ENCODE measurements at places on chromosomes 13 and 19.

DNA sequence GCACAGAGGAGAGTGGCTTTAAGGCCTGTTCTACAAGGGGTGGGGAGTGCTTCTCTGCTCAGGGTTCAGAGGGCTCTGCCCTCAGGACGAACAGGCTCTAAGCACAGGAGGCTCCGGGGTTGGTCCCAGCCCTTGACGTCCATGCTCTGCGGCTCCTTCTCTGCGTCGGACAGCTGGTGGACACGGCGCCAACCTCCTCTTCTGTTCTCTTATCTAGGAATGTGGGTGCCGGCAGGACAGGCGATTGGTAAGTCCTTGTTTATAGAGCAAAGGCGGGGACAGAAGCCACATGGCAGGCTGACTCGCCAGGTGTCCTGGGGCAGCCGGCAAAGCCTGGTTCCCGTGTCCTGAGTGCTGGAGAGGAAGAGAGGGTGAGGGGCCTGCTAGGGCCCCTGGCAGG lies 8.4 kb upstream of the RPS15 start:
- no peak for DNase-seq

GRCh38 chr19:11479090-11479897 lies 1.6 kb downstream of the ELAVL3 start:
- DNase-seq = no peak

DNA sequence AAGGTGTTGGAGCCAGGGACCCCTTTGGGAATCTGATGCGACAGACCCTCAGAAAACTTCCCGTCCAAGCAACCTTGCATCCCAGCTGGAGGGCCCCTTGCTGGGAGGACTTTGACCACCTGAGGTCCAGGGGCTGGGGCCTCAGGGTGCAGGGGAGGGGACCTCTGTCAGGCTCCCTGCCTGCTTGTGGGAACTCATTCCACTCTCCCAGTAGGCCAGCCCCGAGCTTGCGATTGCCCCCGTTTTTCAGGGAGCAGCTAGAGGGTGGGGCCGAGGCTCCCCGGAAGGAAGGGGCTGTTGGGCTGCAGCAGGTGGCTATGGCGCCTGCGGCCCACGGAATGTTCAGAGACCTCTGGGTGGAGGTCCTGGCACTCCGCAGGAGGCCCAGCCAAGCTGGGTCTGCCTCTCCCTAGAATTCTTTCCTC lies 2.8 kb downstream of the GNA11 start:
- DNase-seq = no peak

GRCh38 chr19:42241279-42241678 lies 1.1 kb downstream of the GSK3A start:
- DNase-seq = no peak

DNA sequence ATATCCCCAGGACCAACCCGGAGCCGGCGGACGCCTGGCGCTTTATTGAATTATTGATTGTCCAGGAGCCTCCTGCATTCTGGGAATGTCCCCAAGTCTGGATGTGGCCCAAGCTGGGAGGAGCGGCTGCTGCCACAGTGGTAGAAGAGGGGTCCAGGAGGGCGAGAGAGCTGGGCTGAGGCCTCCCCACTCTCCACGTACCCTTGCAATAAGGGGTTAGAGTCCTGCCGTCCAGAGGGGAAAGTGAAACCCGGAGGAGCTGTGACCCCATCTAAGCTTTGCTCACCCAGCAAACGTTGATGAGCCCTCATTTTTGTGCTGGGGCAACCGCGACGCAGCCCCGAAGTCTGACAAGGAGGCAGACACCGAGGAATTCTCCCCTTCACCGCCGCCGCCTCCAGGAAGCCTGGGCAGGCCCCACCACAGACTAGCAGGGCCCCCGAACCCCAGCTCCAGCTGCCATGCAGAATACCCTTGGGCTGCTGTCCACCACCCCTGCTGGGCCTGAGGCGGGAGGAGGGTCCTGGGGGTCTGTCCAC lies 1.4 kb upstream of the C2CD4C start:
- DNase-seq = no peak

Measured in bone marrow (tissue), 2 donors.